ENCODE measurements at places on chromosomes 16 and 17.

DNA sequence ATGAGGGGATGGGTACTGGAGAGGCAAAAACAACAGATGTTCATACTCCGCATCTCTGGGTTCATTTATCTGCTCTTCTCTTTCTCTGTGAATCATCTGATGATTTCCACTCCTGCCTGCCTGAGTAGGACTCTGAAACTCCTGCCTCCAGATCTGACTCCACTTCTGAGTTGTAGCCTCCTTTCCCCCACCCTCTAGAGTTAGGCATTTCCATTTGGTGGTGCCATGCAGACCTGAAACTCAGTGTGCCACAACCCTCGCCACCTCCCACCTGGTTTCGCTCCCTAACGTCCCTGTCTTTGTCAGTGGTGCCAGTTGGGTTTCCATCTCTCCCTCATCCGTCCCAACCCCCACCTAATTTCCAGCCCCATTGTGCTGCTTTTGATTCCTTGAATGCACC, 126.2 kb downstream of the PRKCB start:
- no peak for DNase-seq

DNA sequence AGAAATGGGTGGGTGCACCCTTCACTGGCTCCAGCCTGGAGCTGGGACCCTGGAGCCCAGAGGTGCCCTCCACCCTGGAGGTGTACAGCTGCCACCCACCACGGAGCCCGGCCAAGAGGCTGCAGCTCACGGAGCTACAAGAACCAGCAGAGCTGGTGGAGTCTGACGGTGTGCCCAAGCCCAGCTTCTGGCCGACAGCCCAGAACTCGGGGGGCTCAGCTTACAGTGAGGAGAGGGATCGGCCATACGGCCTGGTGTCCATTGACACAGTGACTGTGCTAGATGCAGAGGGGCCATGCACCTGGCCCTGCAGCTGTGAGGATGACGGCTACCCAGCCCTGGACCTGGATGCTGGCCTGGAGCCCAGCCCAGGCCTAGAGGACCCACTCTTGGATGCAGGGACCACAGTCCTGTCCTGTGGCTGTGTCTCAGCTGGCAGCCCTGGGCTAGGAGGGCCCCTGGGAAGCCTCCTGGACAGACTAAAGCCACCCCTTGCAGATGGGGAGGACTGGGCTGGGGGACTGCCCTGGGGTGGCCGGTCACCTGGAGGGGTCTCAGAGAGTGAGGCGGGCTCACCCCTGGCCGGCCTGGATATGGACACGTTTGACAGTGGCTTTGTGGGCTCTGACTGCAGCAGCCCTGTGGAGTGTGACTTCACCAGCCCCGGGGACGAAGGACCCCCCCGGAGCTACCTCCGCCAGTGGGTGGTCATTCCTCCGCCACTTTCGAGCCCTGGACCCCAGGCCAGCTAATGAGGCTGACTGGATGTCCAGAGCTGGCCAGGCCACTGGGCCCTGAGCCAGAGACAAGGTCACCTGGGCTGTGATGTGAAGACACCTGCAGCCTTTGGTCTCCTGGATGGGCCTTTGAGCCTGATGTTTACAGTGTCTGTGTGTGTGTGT, 46.8 kb downstream of the IL21R start:
- no peak for DNase-seq

DNA sequence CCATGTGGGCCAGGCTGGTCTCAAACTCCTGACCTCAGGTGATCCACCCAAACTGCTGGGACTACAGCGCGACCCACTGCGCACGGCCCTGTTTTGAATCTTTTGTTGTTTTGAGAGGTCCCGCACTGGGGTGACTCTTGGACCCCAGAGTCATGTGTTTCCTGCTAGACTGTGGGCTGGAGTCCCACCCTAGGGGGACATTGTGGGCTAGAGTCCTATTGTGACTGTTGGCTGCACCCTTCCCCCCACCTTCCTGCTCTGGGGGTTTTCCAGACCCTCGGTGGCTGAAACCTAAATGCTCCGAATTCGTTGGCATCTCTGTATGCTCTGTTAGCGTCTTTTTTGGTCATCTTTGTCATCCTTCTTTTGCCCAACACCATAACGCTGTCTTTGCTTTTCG, 16.0 kb downstream of the NUPR1 start:
- no peak for DNase-seq

- DNase-seq: no peak
Observed at GRCh38 chr16:9556949-9557665, 465.7 kb downstream of the HAPSTR1 start.

DNA sequence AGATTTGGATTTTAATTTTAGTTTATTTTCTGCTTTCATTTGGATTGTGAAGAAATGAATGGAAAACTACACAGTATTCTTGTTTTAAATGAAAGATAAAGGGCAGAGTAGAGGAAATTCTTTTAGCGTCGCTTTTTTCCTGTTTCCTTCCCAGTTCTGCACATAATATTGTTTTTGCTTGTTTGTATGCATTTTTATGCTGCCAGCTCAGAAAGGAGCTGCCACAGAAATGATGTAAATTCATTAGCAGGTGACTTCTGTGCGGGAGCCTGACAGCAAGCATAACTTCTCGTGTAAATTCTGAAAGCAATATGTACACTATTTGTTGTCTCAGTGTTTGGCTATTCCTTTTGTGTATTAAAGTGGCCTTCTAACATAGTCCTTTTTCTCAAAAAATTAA, 234.6 kb downstream of the PHKB start:
- DNase-seq: no peak

GRCh38 chr17:31475378-31476162, 84.1 kb downstream of the RAB11FIP4 start:
- no peak for DNase-seq

- no peak for DNase-seq
Observed at GRCh38 chr17:70288540-70289290, 119.4 kb downstream of the KCNJ2 start.

DNA sequence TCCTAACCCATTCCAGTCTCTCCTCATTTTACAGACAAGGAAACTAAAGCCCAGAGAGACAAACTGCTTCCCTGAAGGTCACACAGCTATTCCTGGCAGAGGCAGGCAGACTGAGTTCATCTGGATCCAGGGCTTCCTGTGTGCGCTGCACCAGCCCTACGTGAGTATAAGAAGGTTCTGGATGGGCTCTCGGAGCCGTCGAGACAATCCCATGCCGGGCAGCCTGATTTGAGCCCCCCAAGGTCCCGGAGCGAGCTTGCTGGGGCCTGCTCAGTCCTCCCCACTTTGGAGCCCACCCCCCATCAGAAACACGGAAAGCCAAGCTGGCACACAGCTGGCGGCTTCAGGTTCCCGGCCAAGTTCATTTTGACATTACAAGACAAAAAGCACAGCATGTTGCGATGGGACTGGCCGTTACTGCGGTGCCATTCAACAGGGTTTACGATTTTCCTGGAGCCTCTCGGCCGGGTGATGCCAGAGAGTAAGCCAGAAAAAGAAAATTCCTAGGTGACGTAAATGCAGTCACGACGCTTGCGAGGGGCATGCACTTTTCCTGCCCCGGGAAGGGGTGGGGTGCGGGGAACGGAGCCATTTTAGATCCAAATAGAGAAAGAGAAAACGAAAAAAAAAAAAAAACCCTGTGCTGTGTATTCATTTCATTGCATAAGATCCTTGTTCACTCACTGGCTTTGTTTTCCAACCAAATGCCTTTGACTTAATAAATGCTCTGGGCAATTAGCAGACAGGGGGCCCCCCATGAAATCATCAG, 167.1 kb upstream of the FOXF1 start:
- DNase-seq: peak; percentile 79

DNA sequence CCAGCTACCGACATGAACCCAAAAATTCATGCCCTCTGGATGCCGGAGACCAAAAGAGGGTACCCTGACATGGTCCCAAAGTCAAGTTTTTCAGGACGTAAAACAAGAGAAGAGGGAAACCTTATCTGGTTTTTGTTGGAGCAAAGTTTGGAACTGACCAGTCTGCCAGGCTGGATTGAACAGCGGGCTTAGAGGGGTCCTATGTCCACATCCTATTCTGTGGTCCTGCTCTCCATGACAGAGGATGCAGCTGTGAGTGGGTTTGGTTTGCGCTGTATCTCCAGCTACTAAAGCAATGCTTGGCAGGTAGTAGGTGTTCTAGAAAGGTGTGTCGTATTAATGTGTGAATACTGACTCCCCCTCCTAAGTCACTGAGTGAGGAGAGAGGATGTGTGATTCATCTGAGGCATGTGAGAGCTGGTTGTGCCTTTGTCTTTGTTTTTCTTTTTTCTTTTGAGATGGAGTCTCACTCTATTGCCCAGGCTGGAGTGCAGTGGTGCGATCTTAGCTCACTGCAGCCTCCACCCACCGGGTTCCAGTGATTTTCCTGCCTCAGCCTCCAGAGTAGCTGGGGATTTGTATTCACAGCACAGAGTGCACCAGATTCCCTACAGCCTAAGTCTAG, 31.0 kb downstream of the PMM2 start:
- no peak for DNase-seq

DNA sequence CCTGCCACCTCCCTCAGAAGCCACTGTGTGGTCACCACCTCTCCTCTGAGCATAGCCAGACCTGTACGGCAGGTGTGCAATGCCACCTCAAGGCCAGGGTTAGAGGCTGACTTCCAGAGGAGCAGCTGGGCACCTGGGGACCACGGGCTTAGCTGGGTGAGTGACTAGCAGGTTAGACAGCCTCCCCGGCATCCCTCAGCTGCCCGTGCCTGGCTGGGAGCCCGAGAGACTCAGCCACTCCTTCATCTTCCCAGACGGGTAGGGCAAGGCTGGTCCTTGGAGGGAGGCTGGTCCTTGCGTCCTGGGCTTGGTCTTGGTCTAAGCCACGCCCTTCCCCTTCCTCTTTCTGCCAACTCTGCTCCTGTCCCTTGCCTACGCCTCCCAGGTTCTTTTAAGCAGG, 7.8 kb downstream of the CRHR1 start:
- no peak for DNase-seq

GRCh38 chr17:82887255-82888164, 47.7 kb upstream of the ZNF750 start:
- peak; percentile 20 for DNase-seq

DNA sequence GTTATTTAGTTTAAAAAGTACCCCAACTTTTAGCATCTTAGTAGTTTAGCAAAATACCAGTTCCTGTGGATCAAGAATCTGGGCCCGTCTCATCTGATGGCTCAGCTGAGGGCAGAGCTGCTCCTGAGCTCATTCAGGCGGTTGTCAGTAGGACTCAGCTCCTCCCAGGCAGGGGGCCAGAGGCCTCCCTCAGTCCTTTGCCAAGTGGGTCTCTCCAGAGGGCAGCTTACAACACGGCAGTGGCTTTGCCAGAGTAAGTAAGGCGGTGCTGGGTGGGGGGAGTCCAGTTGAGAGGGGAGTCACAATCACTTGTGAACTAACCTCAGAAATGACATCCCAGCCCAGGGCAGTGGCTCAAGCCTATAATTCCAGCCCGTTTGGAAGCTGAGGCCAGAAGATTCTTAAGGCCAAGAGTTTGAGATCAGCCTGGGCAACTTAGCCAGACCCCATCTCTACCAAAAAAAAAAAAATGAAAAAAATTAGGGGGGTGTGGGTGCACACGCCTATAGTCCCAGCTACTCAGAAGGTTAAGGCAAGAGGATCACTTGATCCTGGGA, 81.5 kb upstream of the MED9 start:
- no peak for DNase-seq

DNA sequence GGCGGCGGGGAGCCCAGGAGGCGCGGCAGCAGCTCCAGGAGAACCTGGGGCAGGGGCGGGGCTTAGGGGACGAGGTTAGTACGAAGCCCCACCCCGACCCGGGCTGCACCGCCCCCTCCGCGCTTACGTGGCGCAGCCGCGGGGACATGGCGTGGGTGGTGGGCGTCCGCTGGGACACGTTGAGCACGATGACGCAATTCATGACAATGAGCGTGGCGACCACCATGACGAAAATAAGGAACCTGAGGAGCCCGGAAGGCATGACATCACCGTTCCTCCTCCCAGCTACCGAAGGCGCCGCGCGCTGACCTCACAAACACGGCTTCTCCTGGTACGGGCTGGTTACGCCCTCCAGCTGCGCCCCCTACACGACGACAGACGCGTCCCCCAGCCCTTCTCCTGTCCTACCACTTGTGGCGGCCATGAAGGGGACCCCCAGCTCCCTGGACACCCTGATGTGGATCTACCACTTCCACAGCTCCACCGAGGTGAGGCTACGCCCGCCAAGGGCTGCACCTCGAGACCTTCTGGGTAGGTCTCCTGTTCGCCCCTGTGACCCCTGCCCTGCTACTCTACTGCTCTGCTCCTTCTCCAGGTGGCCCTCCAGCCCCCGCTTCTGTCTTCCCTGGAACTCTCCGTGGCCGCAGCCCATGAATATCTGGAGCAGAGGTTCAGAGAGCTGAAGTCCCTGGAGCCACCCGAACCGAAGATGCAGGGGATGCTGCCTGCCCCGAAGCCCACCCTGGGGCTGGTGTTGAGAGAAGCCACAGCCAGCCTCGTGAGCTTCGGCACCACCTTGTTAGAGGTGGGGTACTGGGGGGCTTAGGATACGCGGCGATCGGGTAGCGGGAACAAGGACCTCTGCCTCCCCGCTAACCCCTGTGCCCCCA, at the start of gene C17orf107:
Gene C17orf107, plus strand, starts transcription at position 196 of the 890 bp plus-strand sequence. Its CDS starts 227 bp downstream, at position 423.
- peak; percentile 83 for DNase-seq

DNA sequence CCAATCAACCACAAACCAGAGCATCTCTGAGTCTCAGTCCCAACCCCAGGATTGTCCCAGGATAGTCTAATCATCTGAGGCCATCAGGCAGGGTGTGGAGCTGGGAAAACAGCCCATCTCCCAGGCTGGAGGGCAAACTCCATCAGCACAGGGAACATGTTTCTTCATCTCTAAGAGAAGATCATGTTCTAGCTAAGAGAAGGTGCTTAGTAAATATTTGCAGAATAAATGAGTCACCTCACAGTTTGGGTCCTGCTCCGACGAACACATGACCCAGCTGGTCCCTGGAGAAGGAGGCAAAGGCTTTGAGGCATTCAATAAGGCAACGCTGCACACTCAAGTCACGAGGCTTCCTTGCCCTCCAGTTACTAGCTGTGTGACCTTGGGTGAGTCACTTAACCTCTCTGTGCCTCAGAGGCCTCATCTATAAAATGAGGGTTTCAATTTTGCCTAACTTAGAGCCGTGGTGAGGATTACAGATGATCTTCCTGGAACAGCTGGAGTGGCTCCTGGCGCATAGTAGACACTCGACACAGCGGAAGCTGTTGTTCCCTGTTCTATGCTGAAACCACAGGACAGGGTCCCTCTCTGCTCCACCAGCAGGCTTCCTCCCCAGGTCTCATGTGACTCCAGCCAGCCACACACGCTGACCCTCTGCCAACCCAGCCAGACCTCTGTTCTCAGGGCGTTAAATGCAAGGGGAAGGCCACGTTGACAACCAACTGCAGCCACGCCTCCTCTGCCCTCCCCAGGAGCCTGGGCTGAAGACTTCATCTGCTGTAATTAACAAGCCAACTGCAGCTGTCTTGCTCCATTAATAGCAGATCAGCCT, 10.3 kb upstream of the RPL38 start:
- no peak for DNase-seq

DNA sequence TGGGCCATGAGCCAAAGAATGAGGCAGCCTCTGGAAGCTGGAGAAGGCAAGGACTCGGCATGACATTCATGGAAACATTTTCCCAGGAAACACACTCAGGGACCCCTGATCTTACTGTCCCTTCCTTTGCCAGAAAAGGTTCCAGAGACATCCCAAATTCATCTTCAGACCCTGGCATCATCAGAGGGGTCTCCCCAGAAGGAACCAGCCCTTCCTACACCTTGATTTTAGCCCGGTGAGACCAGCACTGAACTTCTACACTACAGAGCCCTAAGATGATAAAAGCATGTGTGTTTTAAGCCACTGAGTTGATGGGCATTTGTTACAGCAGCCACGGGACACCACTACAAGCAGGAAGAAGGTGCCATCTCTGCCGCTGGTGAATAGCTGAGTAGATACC, 262.3 kb downstream of the C16orf95 start:
- DNase-seq: no peak

- no peak for DNase-seq
Observed at GRCh38 chr17:46020023-46020761, 21.1 kb downstream of the STH start.

All from fibroblast of skin of right quadriceps (primary cell).